ENCODE measurements at places on chromosomes 4 and X.

GRCh38 chr4:26879805-26880204 is 19.2 kb downstream of the STIM2 start:
- no peak for DNase-seq

DNA sequence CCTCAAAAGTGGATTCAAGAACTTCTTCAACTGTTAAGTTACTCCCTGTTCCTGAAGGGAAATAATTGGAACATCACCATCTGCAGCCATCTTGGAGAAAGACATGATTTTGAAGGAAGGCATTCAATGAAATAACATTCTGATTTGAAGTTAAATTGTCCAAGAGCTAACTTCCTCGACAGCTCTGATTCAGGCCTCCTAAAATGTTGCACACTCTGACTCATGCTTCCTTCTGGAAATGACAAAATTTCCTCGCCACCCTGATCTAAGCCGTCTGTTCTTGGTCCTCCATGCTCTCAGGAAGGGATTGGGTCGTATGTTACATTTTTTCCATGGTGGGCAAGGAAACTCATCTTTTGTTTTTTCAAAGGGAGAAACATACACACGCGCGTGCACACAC is 496.9 kb upstream of the DIPK2B start:
- DNase-seq, result no peak

GRCh38 chr4:174120446-174121295 is 162.8 kb downstream of the FBXO8 start:
- DNase-seq, result peak; percentile 70

DNA sequence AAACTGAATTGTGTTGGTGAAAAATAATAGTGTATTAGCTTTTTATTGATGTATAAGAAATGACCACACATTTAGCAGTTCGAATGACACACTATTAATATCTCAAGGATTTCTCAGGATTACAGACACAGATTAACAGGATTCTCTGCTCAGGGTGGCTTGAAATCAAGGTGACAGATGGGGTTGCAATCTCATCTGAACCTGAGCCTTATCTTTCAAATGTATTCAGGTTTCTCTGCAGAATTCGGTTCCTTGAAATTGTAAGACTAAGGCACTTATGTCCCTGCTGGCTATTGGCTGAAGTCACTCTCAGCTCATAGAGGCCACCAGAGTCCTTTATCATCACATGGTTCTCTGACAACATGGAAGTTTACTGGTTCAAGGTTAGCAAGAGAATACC is 1780.1 kb downstream of the ARAP2 start:
- DNase-seq, result no peak

DNA sequence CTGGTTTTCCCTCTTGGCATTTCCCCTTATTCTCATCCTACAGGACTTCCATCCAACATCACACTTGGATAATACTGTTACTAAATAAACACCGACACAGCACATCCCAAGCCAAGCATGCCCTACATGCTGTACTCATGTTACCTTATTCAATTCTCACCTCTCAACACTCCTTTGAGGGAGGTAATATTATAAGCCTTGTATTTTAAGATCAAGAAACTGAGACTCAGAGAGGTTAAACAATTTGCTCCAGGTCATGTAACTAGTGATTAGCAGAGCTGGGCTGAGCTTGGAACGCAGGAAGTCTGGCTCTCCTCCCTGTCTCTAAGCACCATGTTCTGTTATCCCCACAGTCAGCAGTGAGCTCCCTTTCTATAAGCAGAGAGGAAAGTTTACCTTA is 333.6 kb upstream of the IGFBP7 start:
- no peak for DNase-seq

DNA sequence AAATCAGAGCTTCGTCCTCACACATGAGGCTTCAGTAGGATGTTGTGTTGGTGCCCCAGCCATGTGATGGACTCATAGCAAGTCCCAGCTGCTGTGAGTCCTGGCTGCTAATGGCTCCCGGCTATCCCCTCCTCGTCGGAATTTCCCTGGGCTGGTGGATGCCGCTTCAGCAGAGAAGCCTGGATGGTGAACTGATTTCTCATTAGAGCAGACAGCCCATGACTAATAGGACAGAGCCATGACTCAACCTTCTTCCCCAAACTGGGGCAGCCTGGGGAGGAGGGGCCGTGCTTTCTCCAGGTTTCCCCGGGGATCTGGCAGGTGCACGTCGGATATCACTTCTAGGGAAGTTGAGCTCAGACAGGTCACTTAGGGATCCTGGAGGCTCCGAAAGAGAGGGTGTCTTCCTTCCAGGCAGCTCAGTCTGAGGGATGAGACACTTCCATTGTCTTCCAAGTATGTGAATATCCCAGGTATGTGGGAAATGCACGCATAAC is 112.7 kb downstream of the ASMT start:
- DNase-seq, result no peak

DNA sequence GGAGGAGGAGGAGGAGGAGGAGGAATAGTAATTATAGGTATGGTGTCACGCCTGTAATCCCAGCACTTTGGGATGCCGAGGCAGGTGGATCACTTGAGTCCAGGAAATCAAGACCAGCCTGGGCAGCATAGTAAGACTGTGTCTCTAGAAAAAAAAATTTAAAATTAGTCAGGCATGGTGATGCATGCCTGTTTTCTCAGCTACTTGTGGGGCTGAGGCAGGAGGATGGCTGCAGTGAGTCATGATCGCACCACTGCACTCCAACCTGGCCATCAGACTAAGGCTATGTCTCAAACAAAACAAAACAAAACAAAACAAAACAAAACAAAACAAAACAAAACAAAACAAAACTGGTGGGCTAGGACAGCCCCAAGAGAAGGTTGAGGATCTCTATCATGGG is 3.0 kb downstream of the STARD8 start:
- no peak for DNase-seq

- no peak for DNase-seq
These were observed 127.3 kb downstream of the PTPN13 start for GRCh38 chr4:86721412-86721811.

DNA sequence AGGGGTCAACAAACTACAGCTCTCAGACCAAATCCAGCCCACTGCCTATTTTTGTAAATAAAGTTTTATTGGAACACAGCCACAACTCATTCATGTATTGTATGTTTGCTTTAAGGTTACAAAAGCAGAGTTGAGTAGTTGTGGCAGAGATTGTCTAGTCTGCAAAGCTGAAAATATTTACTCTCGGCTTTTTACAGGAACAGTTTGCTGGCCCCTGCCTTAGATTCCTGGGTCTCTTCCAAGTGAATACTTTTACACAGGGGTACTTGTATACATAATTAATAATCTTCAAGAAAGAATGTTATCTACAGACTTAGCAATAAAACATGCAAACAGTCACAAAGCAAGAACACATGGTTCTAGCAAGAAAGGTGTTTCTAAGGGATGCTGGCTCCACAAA is 154.2 kb downstream of the AMELX start:
- DNase-seq, result no peak

DNA sequence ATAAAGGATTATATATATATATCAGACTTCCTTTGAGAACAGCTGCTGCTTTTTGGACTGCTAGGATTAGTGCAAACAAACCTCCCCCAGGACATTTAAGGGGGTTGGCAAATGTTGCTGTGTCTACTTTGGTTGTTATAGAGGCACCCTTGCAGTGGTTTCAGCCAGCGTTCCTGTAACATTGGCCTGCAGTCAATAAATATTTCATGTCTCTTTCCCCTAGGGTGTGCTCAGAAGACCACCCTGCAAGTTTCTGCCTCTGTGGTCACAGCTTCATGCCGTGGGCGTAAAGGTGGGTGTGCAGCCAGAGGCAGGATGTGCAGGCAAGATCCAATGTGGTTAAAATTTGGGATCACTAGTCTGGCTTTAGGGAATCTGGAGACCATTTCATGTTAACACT is 28.9 kb downstream of the FGF5 start:
- no peak for DNase-seq

GRCh38 chr4:128353791-128354190 is 66.2 kb upstream of the PGRMC2 start:
- DNase-seq, result no peak

GRCh38 chr4:46506876-46507275 is 116.9 kb upstream of the GABRA2 start:
- no peak for DNase-seq

- peak; percentile 93 for DNase-seq
These were observed 35.3 kb downstream of the NBDY start for GRCh38 chrX:56764153-56764974.

- DNase-seq, result no peak
These were observed 173.4 kb downstream of the PAPSS1 start for GRCh38 chr4:107546638-107547037.

GRCh38 chrX:5681159-5681558 is 547.5 kb downstream of the NLGN4X start:
- peak; percentile 5 for DNase-seq

DNA sequence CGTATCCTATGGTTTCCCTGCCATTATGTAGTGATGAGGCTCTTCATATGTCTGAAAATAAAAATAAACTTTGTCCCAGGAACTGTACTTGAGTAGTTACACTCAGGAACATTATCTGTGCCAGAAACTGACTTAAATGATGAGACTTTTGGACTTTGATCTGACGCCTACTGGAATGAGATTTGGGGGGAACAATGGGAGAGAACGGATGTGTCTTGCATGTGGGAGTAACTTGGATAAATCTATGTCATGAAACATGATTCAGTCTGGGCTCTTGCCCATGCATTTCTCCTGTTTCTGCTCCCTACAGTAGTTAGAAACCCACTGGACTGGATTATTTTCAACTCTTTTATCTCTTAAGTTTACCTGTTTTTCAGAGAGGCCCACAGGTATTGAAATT is 2351.4 kb downstream of the PCDH7 start:
- no peak for DNase-seq

GRCh38 chrX:153200462-153200861 is 21.4 kb downstream of the MAGEA1 start:
- no peak for DNase-seq

GRCh38 chr4:176339936-176340761 is 20.4 kb downstream of the SPCS3 start:
- no peak for DNase-seq

- peak; percentile 76 for DNase-seq
These were observed 555 bp upstream of the SPP1 start for GRCh38 chr4:87974856-87975462.

- DNase-seq, result no peak
These were observed 81.0 kb downstream of the EPHA5 start for GRCh38 chr4:65589331-65589730.

- DNase-seq, result no peak
These were observed at the start of gene KCNIP4 for GRCh38 chr4:21948347-21949072. Gene KCNIP4, minus strand, starts transcription at chr4:21948772.

DNA sequence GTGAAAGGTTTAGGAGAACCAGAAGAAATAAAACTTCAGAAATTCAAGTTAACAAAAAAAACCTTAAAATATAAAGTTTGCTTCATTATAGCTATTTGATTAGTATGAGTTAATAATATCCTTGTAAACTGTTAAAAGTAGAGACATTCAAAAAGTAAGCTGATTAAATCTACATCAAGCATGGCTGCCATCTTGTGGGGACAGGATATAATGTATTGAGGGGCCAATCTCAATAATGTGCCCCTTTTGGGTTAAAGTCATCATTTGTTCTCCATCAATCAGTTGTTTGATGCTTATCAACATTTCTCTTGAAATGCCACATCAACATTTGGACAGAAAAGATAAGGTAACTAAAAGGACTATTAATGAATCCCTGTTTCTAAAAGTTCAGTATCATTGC is 4.6 kb upstream of the GRID2 start:
- DNase-seq, result peak; percentile 46

GRCh38 chr4:25919676-25920075 is 5.7 kb downstream of the SMIM20 start:
- no peak for DNase-seq

DNA sequence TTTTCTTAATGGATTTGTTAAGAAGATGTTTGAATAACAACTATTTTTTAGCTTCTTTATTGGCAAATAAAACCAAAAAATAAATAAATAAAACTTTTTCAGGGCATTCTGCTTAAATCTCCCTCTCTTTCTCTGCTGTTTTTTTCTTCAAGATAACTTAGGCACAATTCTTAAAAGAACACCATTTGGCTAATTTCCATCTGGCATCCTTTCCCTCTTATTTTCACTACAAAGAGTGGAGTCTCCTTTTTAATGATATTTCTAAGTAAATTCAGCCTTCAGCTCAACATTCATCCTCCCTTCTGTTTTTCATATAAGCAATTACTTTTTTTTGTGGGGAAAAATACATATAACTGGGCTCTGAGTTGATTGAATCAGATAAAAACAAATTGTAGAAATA is 88.1 kb downstream of the PCDH7 start:
- DNase-seq, result peak; percentile 19

DNA sequence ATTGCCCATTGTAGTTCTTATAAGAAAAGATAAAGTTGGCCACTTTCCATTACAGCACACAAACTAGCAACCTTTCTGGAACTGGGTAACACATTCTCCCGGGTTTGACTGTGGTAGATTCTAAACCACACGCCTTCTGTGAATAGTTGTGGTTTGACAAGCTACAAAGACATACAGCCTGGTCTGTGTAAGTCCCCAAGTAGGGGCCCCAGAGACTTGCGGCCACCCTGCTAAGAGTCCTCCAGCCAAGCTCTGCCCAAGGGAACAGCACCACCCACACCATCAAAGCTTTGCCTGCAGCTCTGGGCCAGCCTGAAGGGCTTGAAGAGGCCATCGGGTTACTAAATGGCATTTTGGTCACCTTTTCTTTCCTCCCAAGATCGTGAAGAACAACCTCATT is 203.4 kb downstream of the MAML3 start:
- no peak for DNase-seq

DNA sequence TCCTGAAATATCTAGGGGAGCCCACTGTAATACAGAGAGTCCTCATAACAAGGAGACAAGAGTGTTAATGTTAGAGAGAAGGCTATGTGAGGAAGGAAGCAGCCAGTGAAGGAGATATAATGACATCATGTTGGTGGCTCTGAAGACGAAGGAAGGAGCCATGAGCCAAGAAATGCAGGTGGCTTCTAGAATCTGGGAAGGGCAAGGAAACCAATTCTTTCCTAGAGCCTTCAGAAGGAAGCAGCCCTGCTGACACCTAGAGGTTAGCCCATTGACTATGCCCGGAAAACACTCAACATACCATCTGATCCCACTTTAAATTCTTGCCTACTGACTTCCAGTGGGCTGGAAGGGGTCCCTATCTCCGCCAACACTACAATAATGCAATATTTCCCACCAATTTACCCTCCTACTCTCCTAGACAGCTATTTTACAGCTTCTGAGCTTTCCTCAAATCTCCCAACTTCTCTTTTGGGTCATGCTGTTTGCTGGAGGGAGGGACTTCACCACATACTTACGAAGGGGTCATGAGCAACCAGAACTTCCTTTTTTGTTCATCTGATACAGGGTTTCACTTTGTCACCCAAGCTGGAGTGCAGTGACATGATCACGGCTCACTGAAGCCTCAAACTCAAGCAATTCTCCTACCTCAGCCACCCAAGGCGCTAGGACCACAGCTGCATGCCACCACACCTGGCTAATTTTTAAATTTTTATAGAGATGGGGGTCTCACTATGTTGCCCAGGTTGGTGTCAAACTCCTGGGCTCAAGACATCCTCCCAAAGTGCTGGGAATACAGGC is 25.2 kb upstream of the G3BP2 start:
- DNase-seq, result peak; percentile 74

GRCh38 chr4:24244663-24245490 is 339.5 kb downstream of the DHX15 start:
- DNase-seq, result peak; percentile 66

All from pons (tissue), 1 donor.